Left ventricle myocardium inferior (tissue), 1 donor: ENCODE measurements at places on chromosomes 4 and X.
A peak's percentile ranks its signal among the peaks of the same experiment; 100 is the strongest.

DNA sequence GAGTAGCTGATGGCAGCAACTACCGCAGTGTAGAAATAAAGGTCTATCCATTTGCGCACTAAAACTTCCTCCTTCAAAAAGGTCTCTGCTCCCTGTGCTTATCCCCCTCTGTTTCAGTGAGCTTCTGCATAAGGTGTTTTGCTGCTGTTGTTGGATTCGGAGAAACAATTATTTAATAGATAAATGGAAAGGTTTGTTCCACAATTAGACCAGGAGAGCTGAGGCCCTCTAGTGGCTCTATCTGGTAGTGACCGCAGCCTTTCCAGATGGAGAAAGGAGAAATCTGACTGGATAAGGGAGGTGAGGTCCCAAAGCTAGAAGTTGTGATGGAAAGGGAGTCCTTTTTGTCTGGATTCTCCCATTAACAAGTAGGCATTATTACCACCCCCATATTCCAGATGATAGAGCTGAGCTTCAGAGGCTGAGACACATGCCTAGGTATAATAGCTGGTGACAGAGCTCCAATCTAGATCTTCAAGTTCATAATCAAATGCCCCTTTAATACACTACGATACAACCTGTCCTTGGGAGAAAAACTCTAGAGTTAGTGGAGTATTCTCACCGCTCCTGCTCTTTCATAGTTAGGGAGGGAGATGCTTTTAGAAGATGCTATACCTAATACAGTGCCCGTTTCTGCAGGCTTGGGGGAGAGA lies 5.1 kb upstream of the GABRQ start:
- DNase-seq = peak; percentile 18

- no peak for DNase-seq
Measured at GRCh38 chr4:575281-576141, 584 bp downstream of the TMEM271 start.

DNA sequence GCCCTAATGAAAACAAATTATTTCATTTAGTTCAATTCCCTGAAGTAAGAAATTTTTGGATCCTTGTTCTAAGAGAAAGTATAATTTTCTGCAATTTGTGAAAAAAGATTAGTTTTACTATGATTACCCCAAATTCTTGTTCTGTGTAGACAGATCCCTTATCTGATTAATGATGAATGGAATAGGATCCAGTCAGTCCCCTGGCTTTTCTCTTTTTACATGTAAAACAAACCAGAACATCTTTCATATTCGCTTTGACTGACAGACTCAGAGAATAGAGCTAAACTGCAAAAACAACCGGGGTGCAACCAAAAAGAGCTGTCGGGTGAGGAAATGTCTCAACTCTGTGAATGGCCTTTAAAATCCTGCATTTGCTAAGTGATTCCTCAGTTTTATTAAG lies 93.4 kb upstream of the VEGFC start:
- DNase-seq = no peak

- no peak for DNase-seq
Measured at GRCh38 chr4:17332478-17332877, 179.4 kb downstream of the QDPR start.

- DNase-seq = no peak
Measured at GRCh38 chrX:121851033-121851432, 803.6 kb downstream of the GLUD2 start.

GRCh38 chrX:77347572-77347971 lies 99.6 kb upstream of the FGF16 start:
- no peak for DNase-seq

DNA sequence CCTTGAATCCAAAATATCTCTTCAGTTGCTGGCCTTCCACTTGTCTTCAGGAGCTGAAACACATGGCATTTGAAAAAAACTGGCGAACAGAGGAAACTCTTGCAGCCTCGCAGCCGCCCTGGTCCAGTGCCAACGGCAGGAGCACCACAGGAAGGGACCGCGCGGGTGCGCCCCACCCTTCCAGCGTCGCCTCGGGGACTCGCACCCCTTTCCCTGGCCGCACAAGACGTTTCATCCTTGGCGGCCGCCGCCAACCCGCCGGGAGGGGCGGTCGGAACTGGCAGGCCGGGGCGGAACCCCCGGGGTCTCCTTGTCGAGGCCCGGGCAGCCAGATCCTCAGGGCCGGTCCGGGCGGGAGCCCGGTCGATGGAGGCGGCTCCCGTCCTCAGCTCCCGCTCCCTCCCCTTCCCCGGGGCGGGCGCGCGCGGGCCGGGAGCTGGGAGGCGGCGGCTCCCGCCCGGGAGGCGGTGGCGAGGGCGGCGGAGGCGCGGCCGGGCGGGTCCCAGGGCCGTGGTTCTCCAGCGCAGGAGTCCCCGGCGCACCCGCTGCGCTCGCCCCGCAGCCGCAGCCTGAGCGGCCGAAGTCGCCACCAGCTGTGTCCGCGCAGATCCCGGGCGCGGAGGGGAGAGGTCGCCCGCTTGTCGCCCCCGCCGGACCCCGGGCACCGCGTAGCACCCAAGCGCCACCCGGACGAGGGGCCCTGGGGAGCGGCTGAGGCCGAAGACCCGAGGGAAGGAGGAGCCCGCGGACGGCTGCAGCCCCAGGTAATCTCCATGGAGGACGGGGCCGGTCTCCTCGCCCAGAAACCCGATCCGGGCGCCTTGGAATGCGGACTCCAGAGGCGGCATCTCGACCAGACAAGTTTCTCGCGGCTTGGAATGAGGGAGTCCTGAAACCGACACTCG lies 886 bp upstream of the NDST3 start:
- no peak for DNase-seq

- no peak for DNase-seq
Measured at GRCh38 chr4:139630991-139631390, 34.6 kb upstream of the MGST2 start.

DNA sequence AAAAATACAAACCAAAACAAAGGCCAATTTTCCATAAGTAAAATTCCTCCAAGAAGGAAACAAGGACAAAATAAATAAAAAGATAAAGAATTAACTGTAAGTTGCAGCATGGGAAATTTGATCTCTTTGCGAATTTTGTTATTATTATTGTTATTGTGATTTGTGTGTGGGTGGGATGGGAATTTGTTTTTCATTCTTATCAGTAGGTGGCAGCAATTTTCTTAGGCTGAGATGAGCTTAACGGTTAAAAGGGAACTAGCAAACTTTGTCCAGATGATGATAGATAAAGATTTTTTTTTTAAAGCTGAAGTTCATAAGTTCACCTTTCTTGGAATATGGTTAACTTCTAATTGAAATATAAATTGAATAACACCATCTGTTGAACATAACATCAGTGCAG lies 83.2 kb upstream of the IL1RAPL2 start:
- no peak for DNase-seq

GRCh38 chrX:109848461-109849050 lies 115.5 kb upstream of the ACSL4 start:
- no peak for DNase-seq

DNA sequence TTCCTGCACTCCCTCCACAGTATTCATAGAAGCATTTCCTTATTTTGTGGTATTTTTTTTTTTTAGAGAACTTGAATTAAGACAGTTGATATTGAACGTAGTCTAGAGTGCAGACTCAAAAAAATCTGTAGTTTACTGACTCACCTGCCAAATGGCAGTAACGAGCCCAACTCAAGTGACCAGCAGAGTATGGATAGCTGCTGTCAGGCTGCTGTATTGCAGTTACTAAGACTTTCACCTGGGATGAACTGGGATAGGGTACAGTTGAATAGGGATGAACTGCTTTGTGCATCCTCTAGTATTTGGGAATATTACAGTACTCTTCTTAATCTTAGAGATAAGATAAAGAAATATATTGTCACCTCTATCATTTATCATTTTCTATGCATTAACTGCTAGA lies 7.0 kb upstream of the SLC7A11 start:
- no peak for DNase-seq

DNA sequence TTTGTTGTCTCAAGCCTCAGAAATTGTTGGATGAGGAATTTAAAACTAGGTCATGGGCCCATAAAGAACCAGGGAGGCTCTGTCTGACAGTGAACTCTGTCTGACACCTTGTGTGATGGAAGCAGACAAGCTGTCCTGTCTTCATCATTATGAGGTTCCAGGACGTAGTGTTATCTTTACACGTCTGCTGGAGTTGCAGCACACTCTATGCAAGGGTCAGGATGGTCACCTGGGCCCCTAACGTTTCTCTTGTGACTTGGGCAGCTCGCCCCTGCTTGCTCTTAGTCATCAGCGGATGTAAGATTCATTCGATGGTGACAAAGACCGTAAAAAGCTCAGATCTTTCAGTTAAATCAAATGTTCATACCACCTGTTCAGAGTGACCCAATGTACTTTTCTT lies 92.0 kb upstream of the ADGRG2 start:
- DNase-seq = no peak

GRCh38 chr4:127007305-127007704 lies 625.5 kb upstream of the INTU start:
- DNase-seq = no peak

DNA sequence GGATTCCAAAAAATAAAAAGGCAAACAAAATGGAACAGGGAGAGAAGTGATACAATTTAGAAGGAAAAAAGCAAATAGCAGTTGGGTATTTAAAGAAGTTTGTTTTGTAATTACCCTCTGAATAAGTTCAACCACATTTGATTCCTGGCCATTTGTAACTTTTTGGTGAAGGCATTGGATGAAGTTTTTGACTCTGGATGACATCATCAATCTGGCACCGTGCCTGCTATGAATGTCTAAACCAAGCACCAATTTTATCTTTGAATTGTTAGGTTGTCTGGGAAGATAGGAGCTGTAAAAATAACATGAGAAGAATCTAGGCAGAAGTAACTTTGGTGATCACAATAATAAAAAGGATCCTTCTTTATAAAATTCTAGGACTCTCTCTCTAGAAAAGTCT lies 29.5 kb downstream of the TMPRSS11A start:
- no peak for DNase-seq

DNA sequence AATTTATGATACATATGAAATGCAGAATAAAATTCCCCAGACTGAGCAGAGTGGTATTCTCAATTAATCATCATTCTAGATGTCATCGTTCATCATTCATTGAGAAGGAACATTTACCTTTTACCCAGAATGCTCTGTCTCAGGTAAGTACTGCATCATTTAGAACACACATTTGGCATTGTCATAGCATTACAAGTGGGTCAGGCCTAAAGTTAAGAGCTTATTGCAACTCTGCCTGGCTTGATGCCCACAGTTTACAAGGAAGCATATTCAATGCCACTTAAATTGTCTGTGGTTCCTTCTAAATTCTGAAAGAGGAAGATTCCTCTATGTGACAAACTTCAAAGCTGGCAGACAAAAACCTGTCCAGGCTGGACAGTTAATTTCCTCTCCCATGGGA lies 87.3 kb downstream of the CAMK2D start:
- DNase-seq = no peak

GRCh38 chr4:26412381-26413372 lies 77.6 kb downstream of the CCKAR start:
- peak; percentile 58 for DNase-seq

GRCh38 chr4:148071009-148071408 lies 339.1 kb downstream of the ARHGAP10 start:
- no peak for DNase-seq

DNA sequence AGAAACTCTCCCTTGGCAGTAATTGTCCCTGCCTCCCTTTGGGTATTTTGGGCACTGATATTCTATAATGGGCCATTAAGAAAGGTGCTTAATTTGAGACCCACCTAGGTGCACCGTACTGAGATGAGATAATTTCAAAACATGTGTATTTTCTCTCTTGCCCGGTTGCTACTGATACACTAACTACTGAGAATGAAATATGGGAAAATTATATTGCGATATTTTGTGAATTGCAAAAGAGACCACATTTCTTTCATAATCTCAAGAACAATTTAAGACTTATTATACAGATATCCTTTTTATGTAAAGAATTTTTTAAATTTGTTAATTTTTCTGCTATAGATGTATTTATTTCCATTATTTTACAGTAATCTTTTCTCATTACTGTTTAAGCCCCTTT lies 284.9 kb downstream of the ADGRL3 start:
- DNase-seq = no peak

DNA sequence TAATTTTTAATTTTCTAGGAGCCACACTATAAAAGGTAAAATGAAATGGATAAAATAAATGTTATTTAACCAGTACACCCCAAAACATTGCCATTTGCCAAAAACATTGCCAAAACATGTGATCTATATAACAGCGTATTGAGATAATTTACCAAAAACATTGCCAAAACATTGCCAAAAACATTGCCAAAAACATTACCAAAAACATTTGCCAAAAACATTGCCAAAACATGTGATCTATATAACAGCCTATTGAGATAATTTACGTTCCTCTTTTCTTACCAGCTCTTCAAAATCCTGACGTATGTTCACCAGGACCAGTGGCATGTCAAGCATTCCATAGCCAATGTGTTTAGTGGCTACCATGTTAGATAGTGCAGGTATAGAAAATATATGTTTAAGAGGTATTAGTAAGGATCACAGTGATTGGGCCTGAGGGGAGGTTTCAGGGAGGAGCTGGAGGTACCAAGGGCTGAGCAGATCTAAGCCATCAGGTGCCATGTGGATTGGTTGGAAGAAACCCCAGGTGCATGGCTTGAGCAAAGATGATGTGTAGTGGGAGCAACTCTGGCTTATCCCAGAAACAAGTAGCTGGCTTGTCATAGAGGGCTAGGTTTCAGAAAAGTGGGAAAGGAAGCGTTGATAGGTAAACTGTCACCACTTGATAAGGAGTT lies 42.6 kb downstream of the RAPGEF2 start:
- DNase-seq = no peak

DNA sequence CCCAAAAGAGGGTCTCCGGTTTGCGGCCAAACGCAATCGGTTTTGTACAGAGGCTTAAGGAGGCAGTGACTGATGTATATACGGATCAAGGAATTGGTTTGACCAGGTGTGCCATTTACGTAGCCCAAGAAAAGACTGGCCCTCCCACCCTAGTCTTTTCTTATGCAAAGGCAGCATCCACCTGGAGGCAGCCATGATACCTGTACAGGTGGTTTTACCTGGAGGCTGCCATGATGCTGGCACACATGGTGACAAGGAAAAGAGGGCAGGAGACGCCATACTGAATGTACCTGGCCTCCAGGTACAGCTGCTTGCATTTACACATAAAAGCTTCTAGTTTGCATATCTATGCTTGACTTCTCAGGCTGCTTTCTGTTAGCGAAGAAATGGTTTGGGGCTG lies 917.7 kb upstream of the INTU start:
- DNase-seq = no peak

GRCh38 chrX:9337046-9337445 lies 127.8 kb upstream of the TBL1X start:
- peak; percentile 18 for DNase-seq

GRCh38 chr4:78845472-78845871 lies 69.3 kb downstream of the BMP2K start:
- no peak for DNase-seq

DNA sequence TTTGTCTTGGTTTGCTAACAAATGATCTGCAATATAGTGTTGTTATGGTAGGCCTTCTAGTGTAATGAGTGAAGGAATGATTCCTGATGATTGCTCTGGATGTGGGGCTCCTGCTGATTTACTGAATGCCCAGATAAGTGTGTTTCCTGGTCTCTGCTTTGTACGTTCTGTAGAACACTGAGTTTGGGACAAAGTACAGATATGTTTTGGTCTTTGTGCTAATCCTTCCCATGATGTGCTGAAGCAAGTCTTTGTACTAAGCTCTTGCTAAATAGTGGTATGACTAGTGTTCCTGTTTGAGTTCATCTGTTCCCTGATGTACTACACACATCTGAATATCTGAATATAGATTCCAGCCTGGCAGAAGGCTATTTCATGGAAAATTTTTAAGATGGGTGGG lies 36.9 kb upstream of the XIAP start:
- no peak for DNase-seq

GRCh38 chr4:70715097-70715496 lies 6.7 kb upstream of the RUFY3 start:
- no peak for DNase-seq

- no peak for DNase-seq
Measured at GRCh38 chr4:98470831-98471230, 187.6 kb downstream of the TSPAN5 start.

GRCh38 chr4:1360423-1361283 lies 13.6 kb downstream of the UVSSA start:
- no peak for DNase-seq
